ENCODE measurements at places on chromosomes 3 and 15.

DNA sequence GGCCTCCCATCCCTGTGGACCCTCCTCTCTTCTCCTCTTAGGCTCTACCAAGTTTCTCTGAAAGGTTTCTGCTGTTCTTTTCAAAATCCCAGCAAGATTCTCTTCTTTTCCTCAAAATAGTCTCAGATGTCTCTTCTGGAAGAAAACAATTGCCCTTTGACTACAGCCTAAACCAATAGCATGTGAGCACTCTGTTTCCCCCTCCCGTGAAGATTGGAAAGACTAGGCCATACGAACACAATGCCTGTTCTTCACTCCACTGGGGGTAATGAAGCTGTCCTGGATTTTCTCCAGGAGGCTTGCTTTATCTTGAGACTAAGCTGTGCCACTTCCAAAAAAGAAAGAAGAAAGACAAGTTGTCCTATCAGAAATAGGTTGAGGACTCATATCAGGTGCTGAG is 178.7 kb upstream of the MCTP2 start:
- DNase-seq: no peak

GRCh38 chr3:51675201-51675611 is 4.2 kb downstream of the TEX264 start:
- no peak for DNase-seq

DNA sequence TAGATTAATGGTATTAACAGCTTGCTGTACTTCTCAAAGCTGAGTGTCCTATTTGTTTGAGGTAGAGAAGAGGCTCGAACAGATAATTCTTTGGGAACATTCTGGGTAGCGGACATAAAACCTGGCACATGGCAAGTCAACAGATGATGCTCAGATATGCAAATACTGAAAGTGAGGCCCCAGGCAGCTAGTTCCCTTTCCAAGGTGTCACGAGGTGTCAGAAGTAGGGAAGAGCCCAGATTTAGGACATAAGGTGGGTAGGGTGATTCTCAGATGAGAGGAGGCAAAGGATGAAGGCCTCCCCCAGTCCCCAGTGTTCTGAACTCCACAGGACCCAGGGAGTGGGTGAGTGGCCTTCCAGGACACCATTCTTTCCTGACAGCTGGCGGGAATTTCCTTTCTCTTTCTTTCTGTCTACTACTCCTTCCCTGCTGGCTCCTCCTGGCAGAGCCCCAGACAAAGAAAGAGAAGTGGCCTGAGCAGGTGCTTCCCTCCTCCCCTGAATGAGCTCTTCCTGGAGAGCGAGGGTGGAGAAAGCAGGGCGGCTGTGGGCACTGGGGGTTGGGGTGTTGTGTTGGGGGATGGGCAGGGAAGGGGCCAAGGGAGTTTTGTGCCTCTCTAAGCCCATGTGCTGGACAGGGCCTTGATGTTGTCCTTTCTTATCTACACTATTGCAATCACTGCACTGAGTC is 87.5 kb downstream of the CORO2B start:
- DNase-seq: no peak

DNA sequence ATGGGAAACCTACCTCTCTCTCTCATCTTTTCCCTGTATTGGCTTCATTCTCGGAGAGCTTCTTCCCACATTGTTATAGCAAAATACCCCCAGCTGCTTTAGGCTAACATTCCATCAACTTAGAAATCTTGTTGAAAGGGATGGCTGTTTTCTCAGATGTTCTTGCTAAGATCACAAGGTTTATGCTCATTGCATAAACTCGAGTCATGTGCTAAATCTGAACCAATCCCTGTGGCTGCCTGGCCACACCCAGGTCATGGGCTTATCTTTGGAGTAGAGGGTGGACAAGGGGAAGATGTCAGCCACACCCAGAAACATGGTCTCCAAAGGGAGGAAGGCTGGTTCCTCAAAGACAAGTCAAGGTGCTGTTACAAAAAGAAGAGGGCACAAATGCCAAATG is 150.6 kb upstream of the UMPS start:
- DNase-seq: peak; percentile 18

- no peak for DNase-seq
These were observed 173.8 kb upstream of the BCL6 start for GRCh38 chr3:187919048-187919447.

GRCh38 chr15:65355988-65356353 is 21.8 kb downstream of the IGDCC3 start:
- no peak for DNase-seq

GRCh38 chr3:146156666-146157314 is 4.2 kb downstream of the PLOD2 start:
- DNase-seq: no peak

DNA sequence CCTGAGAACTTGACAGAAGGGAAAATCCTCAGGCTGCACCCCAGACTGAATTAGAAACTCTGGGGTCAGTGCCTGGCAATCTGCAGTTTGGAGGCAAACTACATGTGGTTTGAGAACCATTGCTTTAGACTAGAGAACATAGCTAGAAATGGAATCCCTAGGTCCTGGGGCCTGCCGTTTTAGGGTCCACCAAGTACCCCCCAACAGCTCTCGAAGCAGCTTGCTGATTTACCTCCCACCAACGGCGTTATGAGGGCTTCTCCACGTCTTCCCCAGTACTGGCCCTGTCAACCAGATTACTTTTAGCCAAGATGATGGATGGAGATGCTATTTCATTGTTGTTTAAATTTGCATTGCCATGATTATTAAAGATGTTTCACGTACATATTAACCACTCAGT is 272.5 kb downstream of the XXYLT1 start:
- no peak for DNase-seq

- no peak for DNase-seq
These were observed 80.3 kb downstream of the HMG20A start for GRCh38 chr15:77500989-77501388.

DNA sequence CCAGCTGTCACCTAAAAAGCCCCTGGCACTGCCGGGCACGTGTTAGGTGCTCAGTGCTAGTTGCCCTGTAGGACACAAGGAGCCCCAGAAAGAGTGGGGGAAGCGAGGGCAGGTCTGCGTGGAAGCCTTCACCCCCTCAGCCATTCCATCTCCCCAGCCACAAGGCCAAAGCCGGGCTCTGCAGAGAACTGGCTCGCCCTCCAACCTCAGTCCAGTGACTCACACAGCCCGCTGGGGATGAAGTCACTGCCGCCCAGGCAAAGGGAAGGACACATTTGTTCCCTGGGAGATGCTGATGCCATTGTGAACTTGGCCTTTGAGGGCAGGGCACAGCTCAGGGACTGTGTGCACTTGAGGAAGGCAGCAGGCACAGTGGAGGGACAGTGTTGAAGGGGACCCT is 48.1 kb downstream of the IQSEC1 start:
- no peak for DNase-seq

DNA sequence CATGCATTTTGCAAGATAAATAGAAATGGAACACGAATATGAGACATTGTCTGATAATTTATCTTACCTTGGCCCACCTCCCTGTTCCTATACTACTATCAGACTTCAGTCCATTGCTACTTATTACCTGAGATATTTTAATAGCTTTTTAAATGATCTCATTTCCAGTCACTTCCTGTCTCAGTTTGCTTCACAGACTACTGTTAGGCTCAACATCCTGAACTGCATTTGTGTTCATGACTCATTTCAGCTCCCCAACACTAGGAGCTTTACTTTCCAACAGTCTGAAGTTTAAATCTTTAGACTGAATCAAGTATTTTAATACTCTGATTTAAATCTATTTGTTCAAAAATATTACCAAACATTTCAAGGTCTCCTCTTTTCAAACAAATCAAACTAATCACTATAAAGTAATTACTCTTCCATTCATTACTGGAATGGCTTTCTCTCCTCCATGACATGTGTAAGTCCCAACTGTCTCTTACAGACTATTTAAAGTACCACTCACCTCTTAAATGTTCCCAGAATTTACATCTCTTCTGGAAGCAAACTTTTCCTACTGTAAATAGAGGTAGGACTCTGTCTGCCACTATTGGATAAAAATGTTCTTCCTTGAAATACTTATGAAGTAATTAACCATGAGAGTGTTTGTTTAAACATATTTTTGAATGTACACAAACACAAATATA is 1277.6 kb downstream of the ZPLD1 start:
- no peak for DNase-seq

DNA sequence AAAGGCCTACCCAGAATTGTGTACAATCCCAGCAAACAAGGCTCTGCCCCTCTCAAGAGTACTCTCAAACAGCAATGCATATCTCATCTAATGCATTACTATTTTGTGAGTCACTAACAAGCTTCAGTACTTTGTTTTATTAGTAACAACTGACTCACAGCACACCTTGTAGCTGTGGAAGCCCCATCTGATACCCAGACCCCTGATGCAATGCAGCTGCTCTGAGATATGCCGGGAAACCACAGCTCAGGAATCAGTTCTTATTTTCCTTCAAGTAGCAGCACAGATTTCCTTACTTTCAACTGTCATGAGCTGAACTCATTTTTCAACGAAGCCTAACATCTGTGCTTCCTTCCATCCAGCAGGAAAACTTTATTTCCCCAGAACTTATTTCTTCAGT is 37.8 kb downstream of the CCNL1 start:
- no peak for DNase-seq

GRCh38 chr15:67906382-67906781 is 66.5 kb upstream of the RNU6-1 start:
- DNase-seq: no peak

- DNase-seq: no peak
These were observed 144.0 kb upstream of the PTPRG start for GRCh38 chr3:61417352-61417751.

- no peak for DNase-seq
These were observed 36.7 kb downstream of the HMG20A start for GRCh38 chr15:77457191-77457904.

DNA sequence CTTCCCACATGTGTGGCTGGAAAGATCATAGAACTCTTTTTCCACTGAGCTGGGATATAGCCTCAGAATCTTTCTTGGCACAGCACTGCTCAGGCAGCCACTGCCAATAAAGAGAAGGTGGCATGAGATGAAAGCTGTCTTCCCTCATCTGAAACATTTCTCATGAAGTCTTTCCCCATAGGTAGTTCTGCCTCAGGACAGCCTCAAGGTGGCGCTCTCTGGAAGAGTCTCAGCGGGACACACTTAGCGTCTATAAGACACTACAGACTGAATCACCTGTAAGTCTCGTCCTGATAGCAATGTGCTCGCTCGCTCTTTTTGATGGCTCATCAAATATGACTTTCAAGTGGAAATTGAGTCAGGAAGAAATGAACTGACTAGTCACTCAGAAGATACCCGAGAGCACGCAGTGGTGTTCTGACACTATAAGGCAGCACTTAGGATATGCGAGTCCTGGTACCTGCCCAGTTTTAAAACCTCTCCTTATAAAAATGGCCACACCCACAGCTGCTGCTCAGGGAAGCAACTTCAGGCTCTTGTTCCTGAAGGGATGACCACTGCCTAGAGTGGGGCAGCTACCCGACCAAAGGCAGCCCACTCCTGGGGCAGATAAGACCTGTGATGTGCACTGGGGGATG is 269.5 kb downstream of the SUCLG2 start:
- peak; percentile 39 for DNase-seq

GRCh38 chr3:137972396-137972795 is 37.6 kb upstream of the CLDN18 start:
- no peak for DNase-seq

- DNase-seq: no peak
These were observed 160.0 kb upstream of the UMPS start for GRCh38 chr3:124570232-124570631.

DNA sequence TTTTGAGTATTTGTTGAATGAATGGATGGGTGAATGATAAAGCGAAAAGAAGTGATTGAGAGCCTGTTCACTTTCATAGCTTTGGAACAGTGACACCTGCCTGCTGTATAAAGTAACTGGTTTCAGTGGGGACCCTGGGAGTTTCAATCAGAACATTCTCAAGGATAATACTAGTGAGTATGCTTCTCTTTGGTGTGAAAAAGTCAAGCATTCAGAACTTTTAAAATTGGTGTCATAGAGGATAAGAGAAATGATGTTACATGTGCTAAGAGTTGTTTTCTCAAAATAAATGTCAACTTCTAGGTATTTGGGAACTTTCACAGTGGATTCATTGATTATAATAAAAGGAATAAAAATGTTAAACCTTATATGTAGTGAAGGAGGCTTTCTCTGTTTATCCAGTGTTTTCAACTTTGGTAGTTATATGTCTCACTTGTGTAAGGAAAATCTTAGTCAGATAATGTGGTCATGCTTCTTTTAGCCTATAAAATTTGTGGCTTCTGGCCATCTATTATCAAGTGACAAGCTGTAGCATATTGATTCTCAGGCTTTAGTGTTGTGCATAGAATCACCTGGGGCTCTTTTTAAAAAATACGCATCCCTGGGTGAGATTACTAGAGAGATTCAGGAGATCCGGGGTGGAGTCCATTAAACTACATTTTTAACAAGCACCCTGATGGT is 11.9 kb downstream of the LRCH3 start:
- no peak for DNase-seq

DNA sequence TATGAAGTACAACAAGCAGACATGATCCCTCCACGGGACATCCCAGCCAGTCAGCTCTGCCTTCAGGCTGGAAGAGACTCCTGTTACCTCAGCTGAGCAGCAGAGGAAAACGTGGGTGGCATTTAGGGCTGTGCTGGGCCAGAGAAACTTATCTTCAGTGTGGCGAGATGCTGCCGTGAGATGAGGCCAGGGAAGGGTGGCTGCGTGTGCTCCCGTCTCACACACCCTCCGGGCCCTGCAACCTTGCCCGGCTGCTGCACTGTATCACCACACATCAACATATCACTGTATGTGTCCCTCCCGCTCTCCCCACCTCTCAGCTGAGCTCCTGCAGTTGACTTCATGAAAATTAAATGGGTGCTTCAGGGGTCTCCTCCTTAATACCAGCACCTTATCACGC is 23.4 kb downstream of the BMF start:
- DNase-seq: no peak

DNA sequence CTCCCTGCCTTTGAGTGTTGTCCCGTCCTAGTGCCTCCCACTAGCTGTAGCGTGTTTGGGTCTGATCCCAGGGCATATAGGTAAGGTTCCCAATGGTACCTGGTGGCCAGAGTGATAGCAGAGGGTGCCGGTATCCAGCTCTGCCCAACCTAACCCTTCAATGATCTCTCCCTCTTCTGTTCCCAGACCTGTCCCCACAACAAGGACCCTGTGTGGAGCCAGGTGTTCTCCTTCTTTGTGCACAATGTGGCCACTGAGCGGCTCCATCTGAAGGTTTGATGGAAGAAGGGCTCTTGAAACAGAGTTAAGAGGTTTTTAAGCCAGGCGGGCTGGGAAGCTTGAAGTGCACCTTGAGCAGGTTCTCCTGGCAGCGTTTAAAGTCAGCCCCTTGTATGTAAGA is 35.5 kb downstream of the ESYT3 start:
- no peak for DNase-seq

DNA sequence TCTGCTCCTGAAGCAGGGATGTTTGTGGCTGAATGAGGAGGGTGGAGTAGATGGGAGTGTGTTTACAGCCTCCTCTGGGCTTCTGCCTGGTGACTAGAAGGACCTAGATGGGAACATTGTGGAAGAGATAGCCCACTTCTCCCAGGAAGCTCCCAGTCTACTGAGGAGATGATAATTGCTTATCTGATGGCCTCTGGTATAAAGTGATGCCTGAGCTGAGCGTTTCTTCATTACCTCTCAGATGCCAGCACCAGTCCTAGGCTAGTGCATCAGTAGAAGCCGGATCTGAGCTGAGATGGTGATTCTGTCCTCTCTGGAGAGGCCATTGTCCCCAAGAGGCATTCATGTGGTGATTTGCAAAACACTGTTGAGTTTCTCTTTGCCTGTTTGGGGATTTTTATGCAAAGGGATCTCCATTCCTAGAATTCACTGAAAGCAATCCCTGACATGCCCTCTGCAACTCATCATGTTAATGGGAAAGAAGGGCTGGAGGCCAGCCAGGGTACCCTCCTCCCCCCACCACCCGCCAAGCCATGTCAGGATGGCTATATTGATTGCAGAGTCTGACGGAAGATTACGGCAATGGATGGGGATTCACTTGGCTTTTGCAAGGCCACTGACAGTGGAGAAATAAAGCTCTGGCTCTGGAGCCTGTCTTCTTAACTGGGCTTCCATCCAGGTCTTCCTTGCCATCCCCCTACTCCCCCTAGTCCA is 166.4 kb upstream of the ROPN1 start:
- DNase-seq: no peak

All from Caco-2 (cell line).